ENCODE measurements at places on chromosomes 5 and 9.

DNA sequence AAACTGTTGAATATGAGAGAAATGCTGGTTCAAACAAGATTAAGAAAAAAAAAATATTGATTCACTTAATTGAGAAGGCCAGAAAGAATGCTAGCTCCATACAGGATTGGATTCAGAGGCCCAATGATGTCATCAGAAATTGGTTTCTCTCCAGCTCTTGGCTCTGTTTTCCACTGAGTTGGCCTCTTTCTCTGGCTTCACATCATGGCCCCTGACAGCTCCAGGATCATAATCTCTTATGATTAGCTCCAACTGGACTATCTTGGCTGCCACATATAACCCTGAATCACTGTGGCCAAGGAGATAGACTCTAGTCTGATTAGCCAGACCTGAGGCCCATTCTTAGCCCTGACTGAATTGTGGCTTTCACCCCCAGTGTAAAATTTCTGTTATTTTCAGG lies 244.7 kb upstream of the GRAMD2B start:
- peak; percentile 73 for DNase-seq

DNA sequence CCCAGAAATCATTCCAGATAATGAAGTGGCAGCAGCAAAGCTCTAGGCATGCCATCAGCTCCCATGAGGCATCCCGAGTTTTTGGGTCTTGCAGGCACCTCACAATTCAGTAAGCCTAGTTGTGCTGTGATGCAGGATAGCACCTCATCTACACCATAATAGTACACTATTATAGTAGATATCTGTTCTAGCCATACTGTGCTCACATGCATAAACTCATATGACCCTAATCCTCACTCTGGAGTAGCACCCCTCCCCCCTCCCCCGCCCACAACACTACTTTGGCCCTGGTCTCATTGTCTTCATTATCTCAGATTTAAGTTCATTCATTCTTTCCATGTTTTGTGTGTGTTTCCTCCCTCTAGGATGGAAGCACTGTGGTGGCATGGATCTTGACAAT lies 102.5 kb upstream of the PITX1 start:
- no peak for DNase-seq

GRCh38 chr5:81506900-81507588 lies 113.1 kb upstream of the ACOT12 start:
- peak; percentile 77 for DNase-seq

DNA sequence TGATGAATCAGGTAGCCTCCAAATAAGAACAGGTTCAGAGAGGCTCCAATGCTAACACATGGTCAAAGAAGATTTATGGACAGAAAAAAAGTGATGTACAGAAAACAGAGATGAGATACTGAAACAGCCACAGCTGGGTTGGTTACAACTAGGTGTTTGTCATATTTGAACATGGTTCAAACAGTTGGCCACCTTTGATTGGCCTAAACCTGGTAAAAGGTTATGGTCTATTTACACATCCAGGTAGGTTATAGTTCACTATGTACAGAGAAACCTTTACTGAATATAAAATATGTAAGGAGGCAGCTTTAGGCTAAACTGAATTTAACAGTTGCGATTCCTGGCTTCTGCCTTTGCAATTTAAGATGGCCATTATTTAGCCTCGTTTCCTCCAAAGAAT lies 134.0 kb upstream of the ZNF366 start:
- no peak for DNase-seq

- peak; percentile 15 for DNase-seq
Observed at GRCh38 chr5:612498-613424, 621 bp downstream of the CEP72 start.

DNA sequence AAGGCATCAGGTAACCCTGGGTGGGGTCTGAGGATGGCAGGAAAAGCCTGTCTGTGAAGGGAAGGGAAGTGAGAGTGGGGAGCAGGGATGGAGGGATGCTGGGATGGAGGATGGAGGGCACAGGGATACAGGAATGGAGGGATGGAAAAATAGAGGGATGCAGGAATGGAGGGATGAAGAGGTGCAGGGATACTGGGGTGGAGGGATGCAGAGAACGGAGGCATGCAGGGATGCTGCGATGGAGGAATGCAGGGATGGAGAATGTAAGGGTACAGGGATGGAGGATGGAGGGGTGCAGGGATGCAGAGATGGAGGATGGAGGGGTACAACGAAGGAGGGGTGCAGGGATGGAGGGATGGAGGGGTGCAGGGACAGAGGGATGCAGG lies 9.1 kb downstream of the PTGES2 start:
- peak; percentile 14 for DNase-seq

DNA sequence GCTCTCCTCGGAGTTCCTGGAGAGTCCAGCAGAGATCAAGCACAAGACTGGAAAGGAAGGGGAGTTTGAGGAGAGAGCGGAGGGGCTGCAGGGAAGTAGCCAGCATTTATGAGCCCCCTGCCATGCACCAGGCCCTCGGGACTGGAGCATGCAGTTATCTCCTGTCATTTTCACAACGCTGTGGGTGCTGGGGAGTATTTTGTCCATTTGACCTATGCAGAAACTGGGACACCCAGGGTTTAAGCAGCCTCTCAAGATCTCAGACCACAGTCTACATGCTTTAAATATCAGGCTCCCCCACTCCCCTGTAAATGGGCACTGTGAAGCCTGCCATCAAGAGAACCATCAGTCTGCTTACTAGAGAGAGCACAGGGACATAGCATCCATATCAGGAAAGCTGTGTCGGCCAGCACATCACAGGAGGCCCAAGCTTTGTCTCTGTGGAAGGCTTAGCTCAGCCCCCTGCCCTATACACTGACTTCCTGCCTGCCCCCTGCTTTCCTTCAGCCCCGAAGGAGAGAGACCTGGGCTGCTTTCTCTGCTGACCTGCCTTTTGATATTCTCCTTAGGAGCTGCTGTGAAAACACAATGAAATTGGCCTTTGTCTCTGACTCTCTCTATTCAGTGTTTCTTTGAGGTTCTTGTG lies 7.3 kb downstream of the FOXI1 start:
- no peak for DNase-seq

DNA sequence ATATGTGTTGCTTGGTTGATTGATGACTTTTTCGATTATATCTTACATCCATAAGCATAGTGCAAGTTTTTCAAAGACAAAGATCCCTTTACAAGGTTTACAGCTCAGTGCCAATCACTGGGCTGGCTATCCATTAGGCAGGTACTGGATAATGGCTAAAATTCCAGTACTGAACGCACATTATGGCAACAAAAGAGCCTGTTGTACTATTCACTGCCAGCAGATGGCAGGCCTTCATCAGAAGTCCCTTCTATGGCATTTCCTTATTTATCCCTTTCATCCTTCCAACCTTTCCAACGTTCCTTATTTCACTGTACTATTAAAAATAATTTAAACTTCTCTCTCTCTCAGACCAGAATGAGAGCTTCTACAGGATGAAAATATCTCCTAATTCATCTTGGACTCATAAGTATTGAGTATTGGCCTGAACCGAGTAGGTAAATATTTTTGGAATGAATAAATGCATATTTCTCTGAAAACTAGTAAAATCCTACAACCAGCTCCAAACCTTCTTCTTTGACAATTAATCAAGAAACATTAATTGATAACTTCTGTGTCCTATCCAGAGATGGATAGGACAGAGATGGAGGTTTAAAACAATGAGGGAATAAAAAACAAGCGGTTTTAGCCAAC lies 6.7 kb upstream of the WNT8A start:
- peak; percentile 67 for DNase-seq

GRCh38 chr5:125536582-125536981 lies 790.1 kb upstream of the ZNF608 start:
- DNase-seq = no peak

GRCh38 chr5:130995254-130995515 lies 169.9 kb downstream of the HINT1 start:
- no peak for DNase-seq

DNA sequence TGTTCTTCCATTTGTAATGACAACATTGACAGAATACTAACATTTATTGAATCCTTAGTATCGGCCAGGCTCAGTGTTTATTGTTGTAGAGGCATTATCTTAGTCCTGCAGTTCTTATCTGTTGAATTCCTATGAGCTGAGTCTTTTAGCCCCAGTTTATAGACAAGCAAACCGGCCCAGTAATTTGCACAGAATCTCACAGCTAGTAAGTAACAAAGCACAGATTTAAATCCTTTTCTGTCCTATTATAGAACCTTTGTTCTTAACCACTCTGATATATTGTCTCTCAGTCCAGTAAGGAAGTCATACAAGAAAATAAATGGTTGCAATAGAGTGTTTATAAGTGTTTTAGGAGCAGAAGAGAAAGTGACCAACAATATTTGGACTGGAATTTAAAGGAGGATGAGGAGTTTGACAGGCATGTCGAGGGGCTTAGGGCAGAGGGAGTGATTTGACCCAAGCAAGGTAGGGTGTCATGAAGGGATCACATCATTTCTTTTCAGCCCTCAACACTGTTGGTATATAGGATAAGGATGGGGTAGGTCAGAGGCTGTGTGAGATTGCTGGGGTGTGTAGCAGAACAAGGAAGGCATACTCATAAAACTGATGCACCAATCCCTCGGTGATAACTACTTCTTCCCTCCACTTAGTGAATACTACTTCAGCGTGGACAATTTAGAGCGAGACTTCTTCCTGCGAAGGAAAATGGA lies 39.5 kb downstream of the LARP1 start:
- no peak for DNase-seq

DNA sequence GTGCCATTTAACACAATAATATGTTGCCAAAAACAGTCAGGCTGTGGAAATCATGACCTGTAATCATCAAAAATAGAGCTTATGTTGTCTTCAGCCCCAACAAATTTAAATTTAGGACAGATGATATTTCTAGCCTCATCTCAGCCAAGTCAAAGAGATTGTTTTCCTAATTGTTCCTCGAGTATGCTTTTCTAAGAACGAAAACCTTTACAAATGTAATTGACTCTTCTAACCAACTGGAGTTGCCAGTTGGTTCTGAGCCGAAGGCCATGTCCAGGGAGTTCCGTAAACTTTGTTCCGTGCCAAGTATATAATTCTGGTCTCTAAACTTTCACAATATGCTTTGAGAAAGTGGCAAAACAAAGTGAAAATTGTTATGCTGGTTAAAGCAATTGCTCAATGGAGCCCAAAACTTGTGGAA lies 160.8 kb downstream of the CEMIP2 start:
- peak; percentile 61 for DNase-seq

GRCh38 chr5:73764996-73765395 lies 139.0 kb downstream of the ARHGEF28 start:
- DNase-seq = no peak

GRCh38 chr5:55188656-55189540 lies 15.9 kb upstream of the CDC20B start:
- no peak for DNase-seq

DNA sequence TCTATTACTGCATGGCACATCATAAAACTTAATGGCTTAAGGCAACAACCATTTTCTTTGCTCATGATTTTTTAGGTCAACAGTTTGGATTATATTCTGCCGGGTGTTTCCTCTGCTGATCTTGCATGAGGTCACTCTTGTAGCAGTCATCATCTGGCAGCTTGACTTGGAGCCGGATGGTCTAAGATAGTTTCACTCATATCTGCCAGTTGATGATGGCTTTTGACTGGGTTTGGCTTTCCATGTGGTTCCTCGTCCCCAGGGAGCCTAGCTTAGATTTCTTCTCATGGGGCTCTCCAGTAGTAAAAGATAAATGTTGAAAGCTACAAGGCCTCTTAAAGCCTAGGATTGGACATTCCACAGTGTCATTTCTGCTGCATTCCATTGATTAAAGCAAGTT lies 27.4 kb downstream of the LNPEP start:
- peak; percentile 71 for DNase-seq

DNA sequence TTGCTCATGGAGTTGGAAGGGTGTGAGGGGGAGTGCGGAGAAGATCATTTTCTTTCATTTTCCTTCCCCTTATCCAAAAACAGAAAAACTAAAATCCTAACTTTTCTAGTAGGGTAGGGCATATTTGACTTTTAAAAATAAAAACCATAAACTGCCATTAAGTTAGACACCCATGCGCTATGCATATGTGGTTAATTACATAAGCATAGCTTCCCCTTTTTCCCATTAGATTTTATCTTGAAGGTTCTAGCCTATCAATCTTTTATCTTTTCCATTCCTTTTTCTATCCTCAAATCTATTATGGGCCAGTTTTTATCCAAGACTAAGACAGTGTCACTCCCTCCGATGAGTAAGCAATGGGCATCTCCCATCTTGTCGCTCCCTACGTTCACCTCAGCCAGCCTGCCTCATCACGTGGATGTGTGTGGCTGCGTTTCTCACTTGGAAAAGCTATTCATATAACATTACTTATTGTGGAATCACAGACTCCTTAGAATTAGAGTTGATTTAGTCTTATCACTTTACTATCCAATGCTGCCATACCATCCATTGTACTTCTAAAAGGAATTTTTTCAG lies 49.2 kb downstream of the PCSK5 start:
- no peak for DNase-seq

- DNase-seq = no peak
Observed at GRCh38 chr5:39178171-39178570, 41.2 kb downstream of the FYB1 start.

- no peak for DNase-seq
Observed at GRCh38 chr9:127193483-127193882, 71.0 kb upstream of the ANGPTL2 start.

- DNase-seq = no peak
Observed at GRCh38 chr9:89702401-89702800, 97.6 kb downstream of the GADD45G start.

GRCh38 chr5:121853850-121854249 lies 2.2 kb downstream of the FTMT start:
- DNase-seq = no peak

GRCh38 chr9:130634191-130634768 lies 30.1 kb upstream of the PRDM12 start:
- DNase-seq = no peak

- no peak for DNase-seq
Observed at GRCh38 chr9:4155221-4156026, 144.4 kb downstream of the GLIS3 start.

DNA sequence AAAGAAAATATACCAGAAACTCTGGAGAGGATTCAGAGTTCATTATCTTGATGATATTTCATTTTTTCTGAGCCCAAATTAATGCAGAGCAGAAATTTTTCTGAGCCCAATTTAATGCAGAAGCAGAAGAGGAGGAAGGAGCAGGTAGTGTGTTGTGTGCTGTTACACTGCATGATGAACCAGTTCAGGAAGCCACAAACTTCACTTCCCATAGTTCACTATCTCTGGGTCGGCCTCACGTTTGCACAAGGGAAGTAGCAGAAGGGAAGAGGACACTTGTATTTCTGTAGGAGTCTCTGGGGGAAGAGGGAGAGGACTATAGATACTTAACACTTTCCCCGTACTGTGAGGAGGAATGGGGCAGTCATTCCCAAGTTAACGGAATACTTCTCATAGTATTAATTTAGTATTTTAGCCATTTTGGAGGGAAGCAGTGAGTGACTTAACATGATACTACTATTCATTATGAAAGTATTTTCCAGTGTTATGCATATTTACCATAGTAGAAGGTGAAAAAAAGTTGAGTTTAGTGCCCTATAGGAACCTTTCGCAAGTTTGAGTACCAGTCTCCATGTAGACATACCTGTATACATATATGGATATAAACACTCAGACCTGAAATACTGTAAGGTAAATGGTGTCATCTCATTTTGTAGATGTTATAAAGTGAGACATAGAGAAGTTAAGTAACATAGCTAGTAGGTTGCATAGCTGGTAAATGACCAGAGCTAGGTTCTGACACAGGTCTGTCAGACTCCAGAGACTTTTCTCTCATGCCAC lies 30.0 kb downstream of the XPA start:
- no peak for DNase-seq

- DNase-seq = no peak
Observed at GRCh38 chr9:108443741-108444140, 412.0 kb downstream of the ACTL7B start.

GRCh38 chr5:157204765-157205164 lies 24.1 kb downstream of the ITK start:
- no peak for DNase-seq

- no peak for DNase-seq
Observed at GRCh38 chr9:17140418-17140817, 5.6 kb downstream of the CNTLN start.

Data from femur (tissue), 1 donor.